Activated T-helper 1 cell treated with anti-CD3 and anti-CD28 coated beads, Interleukin-2, amount 50 U/mL, for 16 hours (primary cell): ENCODE measurements at places on chromosomes 4 and X.

DNA sequence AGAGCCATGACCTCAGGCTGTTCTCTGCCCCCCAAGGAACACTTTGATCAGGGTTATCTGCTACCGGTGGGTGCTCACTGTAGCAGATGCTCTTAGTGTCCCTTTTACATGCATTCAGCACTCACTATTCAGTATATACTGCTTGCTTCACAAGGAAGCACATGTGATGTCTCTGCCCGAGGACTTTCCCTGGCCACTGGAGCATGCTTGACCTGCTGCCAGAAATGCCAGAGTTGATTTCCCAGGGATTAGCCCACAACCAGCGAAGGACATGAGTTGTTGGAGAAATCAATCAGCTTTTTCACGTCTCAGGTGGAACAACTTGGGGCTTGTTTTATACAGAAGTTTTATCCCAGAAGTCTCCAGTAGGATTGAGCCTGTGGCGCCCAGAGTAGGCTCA is 51.2 kb upstream of the RPS6KA3 start:
- no peak for DNase-seq

GRCh38 chr4:113404167-113404571 is 354.7 kb downstream of the ANK2 start:
- DNase-seq = no peak

- DNase-seq = no peak
Observed at GRCh38 chrX:68199062-68199848, 234.0 kb downstream of the OPHN1 start.

DNA sequence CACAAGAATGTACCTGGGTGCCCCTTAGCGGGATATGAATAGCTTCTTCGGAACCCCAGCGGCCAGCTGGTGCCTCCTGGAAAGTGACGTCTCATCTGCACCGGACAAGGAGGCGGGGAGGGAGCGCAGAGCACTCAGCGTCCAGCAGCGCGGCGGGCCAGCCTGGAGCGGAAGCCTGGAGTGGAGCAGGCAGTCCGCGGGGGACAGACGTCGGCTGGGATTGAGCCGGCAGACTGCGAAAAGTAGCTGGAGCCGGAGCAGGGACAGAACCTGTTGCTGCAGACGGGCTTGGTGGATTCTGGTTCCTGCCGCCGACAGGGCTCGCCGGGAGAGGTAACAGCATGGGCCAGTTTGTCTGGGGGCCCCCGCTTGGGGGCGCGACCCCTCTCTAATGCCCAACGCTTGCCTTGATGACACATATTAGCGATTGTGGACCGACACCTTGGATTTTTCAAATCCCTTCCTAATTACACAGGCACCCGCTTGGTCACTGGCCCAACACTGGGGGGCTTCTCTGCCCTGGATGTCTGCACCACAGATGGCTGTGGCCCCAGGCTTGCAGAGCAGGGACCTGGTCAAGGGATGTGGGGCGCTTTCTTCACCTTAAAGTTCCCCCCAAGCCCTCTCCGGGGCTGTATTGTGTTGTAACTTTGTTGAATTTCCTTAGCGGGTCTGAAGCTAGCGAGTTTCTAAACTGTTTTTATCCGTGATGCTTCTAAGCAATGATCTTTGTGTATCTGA is at the start of gene NPFFR2:
Gene NPFFR2 (plus strand): TSS at position 133 of the 741 bp plus-strand sequence. CDS start 96,592 bp downstream, outside the sequence.
- DNase-seq = no peak

GRCh38 chr4:110550260-110550659 is 72.6 kb downstream of the PITX2 start:
- DNase-seq = no peak

DNA sequence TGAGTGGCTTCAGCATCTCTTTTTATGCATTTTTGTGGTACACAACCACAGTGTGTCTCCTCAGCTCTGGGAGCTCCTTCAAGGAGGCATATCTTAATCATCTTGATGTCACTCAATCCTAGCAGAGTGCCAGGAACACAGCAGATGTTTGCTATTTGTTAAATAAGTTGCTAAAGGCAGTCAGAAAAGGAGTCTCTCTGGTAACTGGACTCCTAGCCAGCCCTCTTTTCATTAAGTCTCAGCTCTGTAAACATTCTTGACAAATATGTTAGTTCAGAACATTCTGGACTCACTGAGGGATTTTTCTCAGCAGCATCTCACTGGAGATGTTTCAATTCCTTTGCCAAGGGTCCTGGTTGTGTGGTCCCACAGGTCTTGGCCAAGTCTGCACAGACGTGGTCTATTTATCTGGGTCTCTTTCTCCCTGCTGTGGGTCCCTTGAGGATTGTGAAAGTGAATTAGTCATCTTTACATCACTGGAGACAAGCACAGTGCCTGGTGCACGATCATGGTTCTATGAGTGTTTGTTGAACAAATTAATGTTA is 20.3 kb upstream of the FAM9C start:
- DNase-seq = no peak

- DNase-seq = peak; percentile 5
Observed at GRCh38 chrX:103554687-103555424, 30.5 kb upstream of the TCEAL4 start.

GRCh38 chr4:18421519-18421918 is 400.0 kb upstream of the LCORL start:
- DNase-seq = no peak

- DNase-seq = no peak
Observed at GRCh38 chr4:73897380-73898136, 28.4 kb downstream of the CXCL1 start.

DNA sequence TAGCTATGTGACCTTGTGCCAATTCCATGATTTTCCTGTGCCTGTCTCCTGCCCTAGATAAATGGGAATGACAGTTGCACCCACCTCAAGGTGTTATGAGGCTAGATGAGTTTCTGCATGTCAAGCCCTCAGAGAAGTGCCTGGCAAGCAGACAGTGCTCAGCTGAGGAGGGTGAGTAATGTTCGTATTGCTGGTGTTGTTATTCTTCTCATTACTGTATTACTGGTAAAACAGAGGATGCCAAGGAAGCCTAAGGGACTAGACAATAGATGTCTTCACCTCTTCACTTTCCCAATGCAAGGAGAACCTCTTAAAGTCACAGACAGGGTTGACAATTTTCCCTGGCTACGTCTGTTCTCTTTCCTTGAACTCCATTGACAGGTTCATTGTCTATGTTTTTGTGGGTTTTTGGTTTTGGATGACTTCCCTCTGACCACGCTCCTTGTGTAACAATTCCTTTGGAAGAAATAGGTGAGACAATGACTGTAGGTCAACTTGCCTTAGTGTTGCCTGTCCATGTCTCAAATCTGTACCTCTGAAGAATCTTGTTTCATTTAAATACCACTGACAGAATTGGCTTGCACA is 19.2 kb downstream of the ETDC start:
- DNase-seq = no peak

DNA sequence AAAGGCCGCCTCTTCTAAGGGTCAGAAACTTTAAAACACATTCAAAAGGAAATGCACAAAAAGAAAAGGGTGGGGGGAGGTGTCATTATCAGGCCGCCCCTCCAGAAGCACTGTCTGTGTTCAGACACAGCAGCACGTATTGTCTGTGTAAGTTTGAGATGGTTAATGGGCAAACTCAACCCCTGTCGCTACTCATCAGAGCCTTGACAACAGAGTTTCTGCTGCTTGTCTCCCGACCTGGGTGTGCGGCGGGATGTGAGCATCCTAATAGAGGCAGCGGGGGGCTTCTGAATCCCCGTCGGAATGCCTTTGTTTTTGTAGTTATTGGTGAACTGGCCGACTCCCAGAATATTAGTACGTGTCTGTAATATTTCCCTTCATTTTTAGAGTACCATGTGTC is 158.9 kb downstream of the DCTD start:
- no peak for DNase-seq

DNA sequence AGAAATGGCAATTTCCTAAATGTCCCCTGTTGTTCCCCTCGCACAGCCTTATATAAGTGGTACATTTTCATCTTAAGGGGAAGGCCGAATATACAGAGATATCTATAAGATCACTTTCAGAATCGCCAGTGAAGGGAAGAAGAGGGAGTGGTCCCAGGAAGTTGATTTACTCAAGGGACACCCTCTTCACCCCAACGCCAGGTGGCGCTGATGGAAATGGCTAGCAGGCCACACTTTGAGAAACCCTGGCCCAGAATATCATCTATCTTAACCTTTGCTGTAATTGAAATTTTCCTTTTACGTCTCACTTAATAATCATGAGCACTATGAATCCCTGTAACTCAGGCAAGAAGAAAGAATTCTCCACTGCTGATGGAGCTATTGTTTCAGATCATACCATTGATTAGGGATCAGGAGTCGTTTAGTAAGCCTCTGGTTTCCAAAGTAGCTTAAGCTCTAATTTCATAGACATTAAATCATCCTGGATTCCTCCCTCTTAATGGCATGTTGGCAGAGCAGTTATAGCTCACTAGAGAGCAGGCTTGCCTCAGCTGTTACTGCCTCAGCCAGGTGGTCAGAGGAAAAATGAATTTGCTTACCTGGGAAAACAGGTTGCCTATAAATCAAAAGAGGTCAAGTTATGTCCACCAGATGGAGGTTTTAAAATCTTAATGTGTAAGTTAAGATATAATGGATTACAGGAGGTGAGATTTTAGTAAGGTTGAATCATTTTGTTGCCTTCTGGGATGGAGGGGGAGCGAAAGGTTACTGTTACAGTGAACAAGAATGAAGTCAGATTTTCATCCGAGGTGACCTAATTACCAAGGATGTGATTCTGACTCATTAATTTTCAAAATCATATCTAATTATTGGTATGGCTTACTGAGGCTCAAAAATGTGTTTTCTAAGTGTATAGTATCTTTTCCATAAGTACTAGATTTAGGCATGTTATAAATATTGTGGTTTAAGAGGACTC is 941.2 kb upstream of the TENM3 start:
- DNase-seq = no peak

DNA sequence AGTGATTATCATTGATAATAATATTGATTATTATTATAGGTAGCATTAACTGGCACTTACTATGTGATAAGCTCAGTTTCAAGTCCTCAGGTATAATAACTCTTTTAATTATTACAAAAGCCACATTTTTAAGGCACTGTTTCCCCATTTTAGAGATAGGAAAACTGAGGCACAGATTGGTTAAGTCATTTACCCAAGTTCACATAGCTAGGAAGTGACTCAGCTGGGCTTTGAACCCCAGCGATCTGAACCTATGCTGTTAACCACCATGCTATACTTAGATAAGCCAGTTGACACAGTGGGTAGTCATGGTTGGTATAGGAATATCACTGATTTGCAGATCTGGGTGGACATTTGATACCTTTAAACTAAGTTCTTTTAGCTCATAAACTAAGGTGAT is 110.4 kb downstream of the FRAS1 start:
- DNase-seq = no peak

DNA sequence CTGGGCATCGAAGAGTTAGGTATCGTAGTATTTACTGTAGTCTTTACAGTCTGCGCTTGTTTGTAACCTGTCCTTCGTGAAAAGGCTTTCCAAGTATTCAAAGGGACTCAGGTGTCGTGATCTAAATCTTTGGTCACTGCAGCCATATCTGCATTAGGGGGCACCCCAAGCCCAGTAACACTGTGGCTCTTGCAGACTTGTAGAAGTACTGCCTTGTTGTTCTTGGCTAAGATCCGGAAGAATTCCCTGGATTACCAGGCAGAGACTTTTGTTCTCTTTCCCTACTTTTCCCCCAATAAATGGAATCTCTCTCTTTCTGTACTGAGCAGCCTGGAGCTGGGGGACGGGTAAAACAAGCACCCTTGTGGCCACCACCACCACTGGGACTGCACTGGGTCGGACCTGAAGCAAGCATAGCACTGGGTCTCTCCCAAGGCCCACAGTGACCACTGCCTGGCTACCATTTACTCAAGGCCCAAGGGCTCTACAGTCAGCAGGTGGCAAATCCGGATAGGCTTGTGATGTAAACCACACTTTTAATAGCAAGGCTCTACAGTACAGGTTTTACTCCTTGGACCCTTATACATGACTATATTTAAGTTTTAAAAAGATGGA is 12.0 kb downstream of the CXorf58 start:
- DNase-seq = no peak

DNA sequence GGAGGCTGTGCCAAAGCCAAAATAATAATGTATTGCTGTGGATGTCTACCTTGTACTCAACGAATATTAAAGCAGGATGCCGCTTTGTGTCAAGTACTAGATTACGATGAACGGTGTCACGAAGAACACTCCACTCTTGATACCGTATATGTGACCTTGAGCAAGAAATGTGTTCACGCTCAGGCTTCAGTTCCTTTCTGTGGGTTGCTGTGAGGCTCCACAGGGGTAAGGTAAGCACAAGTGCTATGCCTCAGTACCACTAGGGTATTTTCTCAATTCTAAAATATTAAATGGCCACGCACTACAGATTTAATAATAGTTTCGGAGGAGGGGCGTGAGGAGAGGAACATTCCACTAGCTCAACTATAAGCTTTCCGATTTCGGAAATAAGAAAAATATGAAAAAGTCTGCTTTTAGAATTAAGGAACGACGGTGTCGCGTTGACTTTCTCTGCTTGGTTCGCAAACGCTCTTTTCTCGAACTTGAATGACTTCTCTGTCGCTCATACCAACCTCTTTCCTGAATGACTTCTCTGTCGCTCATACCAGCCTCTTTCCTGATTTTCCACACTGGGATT is 607 bp upstream of the SCOC start:
- no peak for DNase-seq

DNA sequence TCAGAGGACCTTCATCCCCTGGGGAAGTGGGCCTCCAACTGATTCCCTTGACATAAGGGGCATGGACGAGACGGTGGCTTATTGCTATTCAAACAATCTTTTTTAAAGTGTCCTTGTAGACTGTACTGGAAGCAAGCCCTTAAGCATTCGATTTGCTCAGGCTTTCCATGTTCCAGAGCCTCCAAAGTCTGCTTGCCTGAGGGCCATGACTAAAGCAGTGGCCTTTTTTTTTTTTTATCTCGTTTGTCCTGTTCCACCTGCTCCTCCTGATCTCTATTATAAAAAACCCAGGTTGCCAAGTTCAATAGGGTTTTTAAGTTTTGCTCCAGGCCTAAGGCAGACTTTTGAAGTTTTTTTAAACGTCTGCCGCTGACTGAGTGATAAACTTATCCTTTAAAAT is 103.7 kb upstream of the AADAT start:
- DNase-seq = no peak

- no peak for DNase-seq
Observed at GRCh38 chr4:24642981-24643547, 58.7 kb upstream of the DHX15 start.

DNA sequence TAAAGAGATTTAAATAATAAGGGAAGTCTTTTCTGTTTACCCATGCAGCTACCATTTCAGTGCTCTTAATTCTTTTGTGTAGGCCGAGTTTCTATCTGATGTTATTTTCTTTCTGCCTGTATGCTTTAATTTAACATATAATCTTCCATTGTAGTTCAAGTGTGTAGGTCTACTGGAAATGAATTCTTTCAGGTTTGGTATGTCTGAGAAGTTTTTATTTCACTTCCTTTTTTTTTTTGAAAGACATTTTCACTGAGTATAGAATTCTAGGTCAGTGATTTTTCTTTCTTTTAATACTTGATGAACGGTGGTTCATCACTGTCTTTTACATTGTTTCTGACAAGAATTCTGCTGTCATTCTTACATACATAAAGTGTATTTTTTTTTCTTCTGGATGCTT is 42.1 kb downstream of the VAMP7 start:
- DNase-seq = no peak

DNA sequence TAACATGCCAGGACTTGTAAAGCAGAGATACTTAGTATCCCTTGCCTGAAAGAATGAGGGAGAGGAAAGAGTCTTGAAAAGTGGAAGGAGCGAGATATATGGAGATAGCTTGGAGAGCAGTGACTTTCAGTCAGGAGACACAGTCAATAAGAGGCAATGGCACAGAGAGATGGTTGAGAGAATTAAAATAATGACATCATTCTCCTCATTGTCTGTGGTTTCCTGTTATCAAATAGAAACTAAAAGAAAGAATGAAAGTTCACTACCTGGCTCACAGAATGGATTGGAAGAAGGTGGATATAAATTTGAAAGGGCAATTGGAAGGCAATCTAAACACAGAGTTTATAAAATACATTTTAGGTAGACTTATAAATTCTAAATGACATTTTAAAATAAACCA is 760.2 kb upstream of the AADAT start:
- no peak for DNase-seq
